Smooth muscle cell of the brain vasculature (primary cell): ENCODE measurements at places on chromosomes 16 and 17.

- DNase-seq, result no peak
Measured at GRCh38 chr17:61000911-61001310, 323.3 kb downstream of the BCAS3 start.

- no peak for DNase-seq
Measured at GRCh38 chr16:12082226-12082887, 105.8 kb downstream of the SNX29 start.

GRCh38 chr17:82316651-82317393 is 586 bp downstream of the CD7 start:
- no peak for DNase-seq

GRCh38 chr16:2275476-2276367 is 7.8 kb upstream of the RNPS1 start:
- DNase-seq, result no peak

DNA sequence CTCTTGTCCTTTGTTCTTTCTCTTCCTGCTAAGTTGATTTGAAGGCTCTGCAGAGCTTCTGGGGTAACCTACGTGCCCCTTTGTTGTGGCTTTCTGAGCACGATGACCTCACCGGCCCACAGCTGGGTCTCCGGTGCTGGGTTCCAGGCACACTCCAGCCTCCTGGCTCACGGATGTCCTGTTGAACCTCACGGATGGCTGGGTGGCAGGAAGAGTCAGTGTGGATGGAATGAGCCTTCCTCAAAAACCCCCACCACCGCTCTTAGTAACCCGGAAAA is 116.0 kb downstream of the SOCS1 start:
- DNase-seq, result no peak

DNA sequence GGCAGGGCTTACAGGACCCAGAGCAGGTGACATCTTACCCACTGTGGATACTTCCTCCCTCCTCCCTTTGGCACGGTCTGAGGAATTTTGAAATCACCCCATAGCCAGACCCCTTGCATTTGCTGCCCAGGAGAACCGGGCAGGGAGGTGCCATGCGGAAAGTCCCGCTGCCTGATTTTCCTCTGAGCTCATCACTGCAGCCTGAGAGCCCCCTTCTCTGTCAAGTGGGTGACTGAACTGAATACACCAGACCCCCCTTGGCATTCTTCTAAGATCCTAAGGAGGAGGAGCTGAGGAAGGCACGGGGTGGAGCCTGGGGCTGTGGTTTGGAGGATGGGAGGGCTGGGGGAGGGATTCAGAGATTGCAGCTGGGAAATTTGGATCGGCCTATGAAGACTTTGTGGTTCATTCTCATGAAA is 173.4 kb downstream of the RAB11FIP4 start:
- DNase-seq, result no peak

- DNase-seq, result no peak
Measured at GRCh38 chr16:14109782-14110727, 38.9 kb downstream of the MRTFB start.

GRCh38 chr16:80971819-80972218 is 34.9 kb downstream of the CMC2 start:
- DNase-seq, result no peak

DNA sequence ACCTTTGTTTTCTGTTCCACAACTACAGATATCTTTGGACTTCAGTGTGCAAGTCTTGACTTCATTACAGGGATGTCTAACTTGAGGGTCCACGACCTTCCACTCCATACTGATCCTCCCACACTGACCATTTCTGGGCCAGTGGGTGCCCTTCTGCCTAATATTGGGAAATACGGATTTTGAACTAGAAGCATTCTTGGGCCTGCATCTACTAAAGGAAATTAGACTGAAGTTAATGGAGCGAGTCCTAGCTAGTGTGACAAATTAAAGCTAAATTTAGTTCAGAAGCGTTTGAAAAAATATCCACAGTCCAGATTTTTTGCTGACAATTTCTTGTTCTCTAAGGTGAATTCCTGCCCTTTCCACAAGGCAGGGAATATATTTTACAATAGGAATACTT is 9.9 kb upstream of the TMIGD1 start:
- no peak for DNase-seq

GRCh38 chr16:53064081-53064578 is 9.3 kb downstream of the CHD9 start:
- DNase-seq, result no peak

DNA sequence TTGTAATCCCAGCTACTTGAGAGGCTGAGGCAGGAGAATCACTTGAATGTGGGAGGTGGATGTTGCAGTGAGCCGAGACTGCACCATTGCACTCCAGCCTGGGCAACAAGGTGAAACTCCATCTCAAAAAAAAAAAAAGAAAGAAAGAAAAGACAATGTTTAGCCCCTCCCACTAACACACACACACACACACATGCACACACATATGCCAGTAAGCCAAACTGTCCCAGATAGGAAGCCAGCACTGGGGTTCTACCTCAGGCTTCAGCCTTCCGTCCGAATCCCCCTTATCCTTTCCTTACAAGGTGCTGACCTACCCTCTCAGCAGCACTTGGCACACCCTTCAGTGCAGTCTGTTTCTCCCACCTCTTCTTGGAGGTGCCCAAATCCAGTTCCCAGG is 8.7 kb upstream of the KCNH6 start:
- DNase-seq, result no peak

DNA sequence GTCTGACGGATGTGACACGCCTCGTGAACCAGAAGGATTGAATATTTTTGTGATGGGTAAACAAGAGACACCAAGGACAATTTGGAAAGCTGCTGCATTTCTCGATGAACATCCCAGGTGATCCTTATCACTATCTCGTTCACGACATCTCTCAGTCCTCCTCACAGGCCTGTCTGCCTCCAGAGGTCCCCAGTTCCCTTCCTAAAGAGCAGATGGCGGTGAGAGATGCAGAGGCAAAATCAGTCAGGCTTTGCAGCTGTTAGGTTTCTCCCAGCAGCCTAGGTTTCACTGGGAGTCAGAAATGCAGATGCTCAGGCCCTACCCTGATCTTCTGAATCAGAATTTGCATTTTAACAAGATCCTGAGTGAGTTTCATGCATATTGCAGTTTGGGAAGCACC is 23.6 kb downstream of the SCPEP1 start:
- no peak for DNase-seq

DNA sequence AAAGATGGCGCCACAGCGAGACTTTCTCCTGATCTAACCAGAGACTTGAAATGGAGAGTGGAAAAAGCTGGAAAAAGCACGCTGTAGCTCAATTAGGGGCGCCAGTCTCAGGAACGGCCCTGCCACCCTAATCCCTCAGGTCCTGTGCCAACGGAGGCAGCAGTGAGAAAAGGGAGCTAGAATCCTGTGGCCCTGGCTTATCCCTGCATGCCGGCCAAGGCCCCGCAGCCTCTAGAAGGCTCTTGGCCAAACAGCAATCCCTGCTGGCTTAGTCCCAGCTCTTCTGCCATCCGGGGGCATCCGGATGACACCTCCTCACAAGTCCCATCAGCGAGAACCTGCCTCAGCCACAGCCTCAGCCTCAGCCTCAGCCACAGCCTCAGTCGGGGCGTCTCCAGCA is 69.8 kb downstream of the MRM3 start:
- no peak for DNase-seq

GRCh38 chr17:41627316-41628072 is 3.1 kb upstream of the KRT17 start:
- no peak for DNase-seq

GRCh38 chr17:29109477-29110371 is 66.8 kb downstream of the PIPOX start:
- DNase-seq, result no peak

DNA sequence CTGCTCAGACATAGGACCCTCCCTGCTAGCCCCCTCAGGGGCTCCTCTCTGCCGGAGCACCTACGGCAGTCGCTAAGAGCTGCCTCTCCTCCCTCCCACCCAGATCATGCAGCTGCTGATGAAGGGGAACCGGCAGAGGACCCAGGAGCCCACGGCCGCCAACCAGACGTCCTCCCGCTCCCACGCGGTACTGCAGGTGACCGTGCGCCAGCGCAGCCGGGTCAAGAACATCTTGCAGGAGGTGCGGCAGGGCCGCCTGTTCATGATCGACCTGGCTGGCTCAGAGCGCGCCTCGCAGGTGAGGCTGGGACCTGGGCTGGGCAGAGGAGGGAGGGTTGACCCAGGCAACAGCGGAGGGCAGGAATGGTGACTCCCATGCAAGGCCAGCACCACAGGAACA is 17.0 kb downstream of the BTBD17 start:
- DNase-seq, result no peak

GRCh38 chr16:85462714-85463611 is 150.2 kb upstream of the GSE1 start:
- DNase-seq, result no peak

DNA sequence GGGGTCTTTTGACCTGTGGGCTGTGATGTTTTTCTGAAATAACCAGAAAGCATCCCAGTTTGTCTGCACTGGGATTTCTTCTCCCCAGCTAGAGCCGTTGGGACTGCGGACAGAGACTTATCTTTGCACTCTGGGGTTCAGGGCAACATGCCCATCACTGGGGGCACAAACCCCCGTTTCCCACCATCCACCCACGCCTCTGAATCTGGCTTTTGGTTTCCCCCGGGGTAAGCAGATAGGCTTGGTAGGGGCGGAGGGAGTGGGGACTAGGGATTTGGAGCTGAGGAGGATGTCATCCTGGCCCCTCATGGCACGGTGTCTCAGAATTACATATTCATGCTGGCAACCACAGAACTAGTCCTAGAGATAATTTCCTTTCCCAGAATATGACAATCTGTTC is 68.6 kb downstream of the CCDC182 start:
- DNase-seq, result no peak

GRCh38 chr16:67399749-67400704 is 6.7 kb upstream of the TPPP3 start:
- DNase-seq, result no peak

DNA sequence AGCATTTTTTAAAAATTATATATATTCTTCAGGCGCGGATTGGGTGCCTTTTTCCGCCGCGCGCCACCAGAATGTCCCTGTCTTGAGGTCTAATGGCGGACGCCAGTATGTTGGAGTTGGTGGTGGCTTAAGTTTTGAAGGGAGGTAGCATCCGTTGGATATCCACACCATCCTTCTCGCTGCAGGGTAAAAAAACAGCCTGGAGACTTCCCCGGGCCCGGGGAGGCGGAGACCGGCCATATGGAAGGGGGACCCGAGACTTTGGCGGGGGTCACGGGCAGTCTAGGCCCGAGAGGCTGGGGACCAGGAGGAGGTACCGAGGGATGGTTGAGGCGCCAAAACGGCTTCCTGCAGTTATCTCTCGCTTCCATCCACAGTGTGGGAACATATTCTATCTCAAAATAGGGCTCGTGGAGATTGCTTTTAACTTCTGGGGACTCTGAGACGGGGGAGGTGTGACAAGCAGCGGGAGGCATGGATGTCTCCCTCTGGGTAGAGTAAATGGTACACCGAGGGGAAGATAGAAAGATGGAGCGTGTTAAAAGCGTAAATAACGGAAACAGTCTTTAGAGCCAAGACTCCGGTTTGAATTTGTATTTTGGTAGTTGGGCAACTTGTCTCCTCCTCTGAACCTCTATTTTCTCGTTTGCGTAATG is at the start of gene SF3B3:
Gene SF3B3 (plus strand): TSS at position 74 of the 656 bp plus-strand sequence. CDS start 2,841 bp downstream, outside the sequence.
- no peak for DNase-seq

DNA sequence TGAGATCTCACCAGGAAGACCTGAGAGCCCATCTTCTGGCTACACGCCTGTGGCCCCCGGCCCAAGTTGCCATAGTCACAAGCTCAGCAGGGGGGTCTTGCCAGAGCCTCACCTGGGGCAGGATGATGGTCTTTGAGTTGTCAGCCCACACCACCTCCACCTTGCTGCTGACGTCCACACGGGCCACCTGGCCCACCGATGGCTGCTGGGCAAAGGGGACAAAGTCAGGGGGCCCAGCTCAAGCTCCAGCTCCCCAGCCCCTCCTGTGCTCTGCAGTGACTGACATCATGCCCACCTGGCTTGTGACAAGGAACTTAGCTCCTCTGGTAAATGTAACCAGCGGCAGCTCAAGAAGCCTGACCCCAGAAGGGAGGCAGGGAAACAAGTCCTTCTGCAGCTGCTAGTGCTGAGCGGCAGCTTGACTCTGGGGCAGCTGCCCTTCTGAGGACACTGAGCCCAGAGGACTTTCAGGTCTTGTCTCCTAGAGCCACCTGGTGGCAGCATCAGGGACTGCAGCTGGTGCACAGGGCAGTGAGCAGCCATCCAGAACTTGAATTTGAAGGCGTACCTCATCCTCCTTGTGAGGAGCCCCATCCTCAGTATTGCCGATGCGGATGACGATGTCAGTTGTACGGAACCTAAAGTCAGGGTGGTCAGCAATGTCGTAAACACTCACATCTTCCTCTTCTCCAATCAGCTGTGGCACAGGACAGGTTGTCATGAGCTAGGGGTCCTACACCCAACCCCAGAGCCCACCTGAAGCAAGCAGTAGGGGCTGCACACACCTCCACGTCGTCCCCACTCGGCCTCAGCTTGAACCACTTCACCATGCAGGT is 13.5 kb downstream of the SPHK1 start:
- DNase-seq, result peak; percentile 79

DNA sequence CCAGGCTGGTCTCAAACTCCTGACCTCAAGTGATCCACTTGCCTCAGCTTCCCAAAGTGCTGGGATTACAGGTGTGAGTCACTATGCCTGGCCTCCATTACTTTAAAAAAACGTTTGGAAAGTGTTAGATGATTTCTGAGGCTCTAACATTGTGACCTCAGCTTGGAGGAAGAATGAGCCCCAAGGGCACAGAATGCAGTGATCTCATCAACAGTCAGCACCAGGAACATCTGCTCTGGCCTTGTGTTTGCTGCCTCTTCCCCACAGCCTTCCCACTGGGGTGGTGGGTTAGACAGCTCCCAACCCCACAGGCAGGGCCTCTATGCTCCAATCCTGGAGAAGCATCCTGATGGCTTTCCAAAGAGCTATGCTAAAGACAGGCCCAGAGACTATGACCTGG is 37.7 kb upstream of the SREBF1 start:
- no peak for DNase-seq

GRCh38 chr16:66226762-66227161 is 139.7 kb upstream of the CDH5 start:
- no peak for DNase-seq

DNA sequence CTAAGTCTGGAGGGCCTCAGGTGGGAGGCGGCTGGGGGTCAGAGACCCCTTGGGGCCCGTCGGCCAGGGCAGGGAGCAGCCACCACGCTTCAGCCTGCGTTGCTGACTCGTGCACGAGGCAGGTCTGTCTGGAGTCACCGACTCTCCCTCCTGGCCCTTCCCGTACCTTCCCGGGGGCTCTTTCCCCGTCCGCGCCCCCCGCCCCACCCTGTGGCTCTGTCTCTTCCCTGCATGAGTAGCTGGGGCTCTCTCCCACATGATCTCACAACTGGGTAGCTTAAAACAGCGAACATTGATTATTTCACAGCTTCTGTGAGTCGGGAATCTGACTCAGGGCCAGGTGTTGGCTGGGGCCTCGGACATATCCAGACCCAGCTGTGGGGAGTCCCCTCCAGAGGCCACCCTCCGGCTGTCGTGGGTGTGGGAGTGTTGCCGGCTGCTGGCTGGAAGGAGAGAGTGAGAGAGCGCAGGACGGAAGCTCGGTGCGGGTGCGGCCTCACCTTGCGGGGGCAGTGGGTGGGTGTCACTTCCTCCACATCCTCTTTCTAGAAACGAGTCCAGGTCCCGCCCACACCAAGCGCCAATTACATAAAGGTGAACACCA is 17.3 kb downstream of the BAHCC1 start:
- DNase-seq, result no peak

GRCh38 chr17:54426296-54426886 is 474.3 kb upstream of the TOM1L1 start:
- no peak for DNase-seq
